MG63 (cell line): ENCODE measurements at places on chromosomes 11 and 22.

- DNase-seq: no peak
Observed at GRCh38 chr11:65053827-65054508, 4.4 kb downstream of the NAALADL1 start.

DNA sequence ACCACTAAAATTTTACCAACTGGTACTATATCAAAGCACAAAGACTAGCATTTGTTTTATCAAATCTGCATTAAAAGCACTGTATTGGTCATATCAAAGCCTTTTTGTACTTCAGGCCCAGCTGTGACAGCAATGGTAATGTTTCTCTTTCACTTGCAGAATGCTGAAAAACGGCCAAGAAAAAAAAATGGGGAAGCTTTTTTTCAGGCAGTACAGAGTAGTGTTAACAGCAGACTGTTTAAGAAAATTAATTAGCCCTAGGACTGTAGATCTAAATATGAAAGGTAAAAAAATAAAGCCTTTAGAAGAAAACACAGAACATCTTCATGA is 33.3 kb downstream of the DENND5A start:
- no peak for DNase-seq

DNA sequence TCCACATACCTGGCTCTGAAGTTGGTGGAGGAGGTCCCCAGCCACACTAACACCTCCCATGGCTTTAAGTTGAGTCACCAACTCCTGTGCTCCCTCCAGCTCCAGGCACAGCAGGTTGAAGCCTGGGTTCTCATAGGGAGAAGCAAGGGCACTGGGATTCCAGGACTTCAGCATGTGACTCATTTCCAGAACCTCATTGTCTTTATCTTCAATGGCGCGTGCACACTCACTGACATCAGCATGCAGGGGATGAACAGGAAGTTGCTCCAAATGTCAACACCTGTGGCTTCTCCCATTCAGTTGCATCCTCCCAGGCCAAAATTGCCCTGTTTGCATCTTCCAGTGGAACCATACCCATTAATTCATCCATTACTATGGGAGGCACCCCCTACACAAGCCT is 5.8 kb upstream of the UBQLNL start:
- no peak for DNase-seq

GRCh38 chr11:14746857-14747395 is 103.3 kb downstream of the PDE3B start:
- no peak for DNase-seq

GRCh38 chr11:121472312-121472711 is 19.5 kb upstream of the SORL1-AS1 start:
- no peak for DNase-seq
